Stimulated activated CD8-positive, alpha-beta memory T cell treated with anti-CD3 and anti-CD28 coated beads, Interleukin-7, amount 100 ng/mL, for 24 hours (primary cell): ENCODE measurements at places on chromosomes 7 and 10.

GRCh38 chr10:47165711-47166404 lies 134.1 kb upstream of the GDF10 start:
- DNase-seq = no peak

GRCh38 chr7:136911344-136911743 lies 42.9 kb downstream of the CHRM2 start:
- DNase-seq = no peak

- no peak for DNase-seq
Observed at GRCh38 chr7:30585675-30586074, 9.0 kb upstream of the GARS1 start.

DNA sequence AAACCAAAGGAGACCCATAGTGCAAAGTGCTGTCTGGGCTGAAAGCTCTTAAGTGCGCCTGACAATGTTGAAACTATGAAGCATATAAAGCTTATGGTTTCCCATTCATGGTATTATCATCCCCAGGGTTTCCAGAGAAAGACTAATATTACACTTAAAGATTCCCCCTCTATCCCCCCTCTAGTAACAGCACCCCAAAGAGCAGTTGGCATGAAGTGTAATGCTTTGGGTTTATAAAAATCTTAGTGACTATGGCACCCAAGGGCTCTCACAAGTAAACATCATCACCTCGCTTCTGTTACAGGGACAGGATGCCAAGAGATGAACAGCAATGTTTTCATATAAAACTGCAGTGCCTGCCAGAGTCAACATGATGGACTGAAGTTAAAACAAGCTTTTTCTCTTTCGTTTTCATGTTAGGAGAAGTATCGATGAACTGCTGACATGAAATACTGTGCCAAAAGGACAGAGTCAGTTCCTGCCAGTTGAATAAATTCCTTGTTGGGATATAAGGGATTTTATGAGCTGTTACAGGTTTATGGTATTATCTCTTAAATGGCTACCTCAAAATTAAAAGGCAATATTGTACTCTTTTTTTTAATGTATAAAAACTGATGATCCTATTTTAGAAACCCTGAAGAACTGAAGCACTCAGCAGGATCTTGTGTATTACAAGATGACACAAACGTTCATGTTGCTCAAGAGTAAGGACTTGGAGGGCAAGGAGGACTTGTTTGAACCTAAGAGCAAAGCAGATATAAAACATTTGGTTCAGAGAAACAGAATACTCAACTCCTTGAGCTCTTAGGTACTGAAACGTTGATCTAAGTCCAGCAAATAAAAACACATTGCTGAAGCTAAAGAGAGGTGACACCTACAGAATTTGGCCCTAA lies 203.7 kb upstream of the IMMP2L start:
- no peak for DNase-seq

DNA sequence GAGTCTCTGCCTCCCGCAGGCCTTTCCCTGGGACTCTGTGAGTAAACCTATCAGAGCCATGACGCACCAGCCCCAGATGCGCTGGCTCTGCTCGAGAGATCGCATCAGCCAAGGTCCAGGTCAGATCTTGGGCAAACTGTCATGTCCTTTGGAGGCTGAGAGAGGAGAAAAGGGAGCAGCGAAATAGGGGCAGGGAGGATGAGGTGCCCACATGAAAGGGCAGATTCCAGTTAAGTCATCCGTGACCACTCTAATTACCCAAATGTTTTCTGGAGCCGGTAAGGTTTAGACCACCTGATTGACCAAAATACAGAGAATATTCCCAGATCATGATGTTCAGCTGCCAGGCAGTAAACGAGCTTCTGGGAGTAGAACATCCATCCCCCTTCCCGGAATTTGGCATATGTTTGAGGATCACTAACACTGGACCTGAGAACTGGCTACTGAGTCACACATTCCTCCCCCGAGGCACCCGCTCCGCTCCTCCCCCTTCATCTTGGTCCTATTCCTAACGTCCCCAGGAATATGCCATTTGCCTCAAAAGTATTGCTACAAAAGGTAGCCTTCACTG lies 88.0 kb downstream of the FGFR2 start:
- DNase-seq = no peak

DNA sequence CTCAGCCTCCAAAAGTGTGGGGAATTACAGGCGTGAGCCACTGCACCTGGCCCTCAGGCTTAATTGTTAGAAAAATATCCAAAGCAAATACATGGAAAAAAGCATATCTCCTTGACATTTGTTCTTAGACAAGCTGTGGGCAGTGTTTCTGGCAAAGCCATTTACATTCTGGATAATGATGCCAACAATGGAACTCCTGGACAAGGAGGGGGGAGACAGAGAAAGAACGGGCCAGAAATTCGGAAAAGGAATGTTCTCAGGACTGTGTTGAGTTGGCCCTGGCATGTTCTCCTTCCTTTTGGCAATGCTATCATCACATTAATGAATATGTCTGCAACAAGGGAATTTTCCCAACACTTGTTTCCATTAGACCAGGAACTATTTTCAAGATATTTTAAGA lies 88.7 kb downstream of the UBE2H start:
- no peak for DNase-seq

GRCh38 chr7:50857804-50858489 lies 75.3 kb upstream of the GRB10 start:
- no peak for DNase-seq

- no peak for DNase-seq
Observed at GRCh38 chr10:86310702-86311101, 55.9 kb downstream of the GRID1 start.

DNA sequence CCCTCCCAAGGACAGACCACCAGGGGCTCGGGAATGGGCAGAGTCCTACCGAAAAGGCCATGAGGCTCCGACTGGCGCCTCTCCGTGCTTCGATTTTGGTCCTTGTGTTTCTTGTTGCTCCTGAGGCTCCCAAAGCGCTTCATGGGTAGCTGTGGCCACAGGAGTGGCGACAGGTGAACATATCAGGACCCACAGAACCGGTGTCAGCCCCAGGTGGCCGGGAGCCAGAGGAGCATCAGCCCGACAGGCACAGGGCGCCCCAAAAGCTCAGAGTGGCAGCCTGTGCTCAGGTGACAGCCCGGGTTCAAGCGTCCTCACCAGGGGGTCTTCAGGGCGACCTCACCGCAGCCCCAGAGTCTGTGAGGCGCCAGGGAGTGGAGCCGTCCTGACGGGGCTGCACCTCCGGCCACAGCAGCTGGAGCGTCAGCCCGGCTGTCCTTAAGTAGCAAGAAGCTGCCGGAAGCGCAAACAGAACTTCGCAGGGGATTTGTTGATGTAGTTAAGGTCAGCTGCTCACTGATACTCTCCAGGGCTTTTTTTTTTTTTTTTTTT lies 141.0 kb downstream of the PRKAG2 start:
- no peak for DNase-seq

DNA sequence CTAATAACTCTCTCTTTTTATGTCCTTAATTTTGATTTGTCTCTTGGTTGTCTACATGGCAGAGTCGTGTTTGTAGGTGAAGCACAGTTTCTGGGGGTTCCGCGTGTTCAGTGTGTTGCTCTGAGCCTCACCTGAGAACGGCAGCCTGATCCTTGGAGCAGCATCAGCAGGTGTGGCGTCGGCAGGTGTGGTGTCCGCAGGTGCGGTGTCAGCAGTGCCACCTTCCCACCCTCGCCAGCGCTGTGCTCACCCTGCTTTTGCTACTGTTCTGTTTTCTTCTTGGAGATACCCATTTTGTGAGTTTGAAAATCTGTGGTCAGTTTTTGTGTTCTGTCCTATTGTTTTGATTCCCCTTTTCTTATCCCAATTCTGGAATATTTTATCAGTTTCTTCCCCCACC lies 406.6 kb downstream of the GLRX3 start:
- no peak for DNase-seq

GRCh38 chr10:113753020-113753692 lies 1.7 kb downstream of the PLEKHS1 start:
- no peak for DNase-seq

DNA sequence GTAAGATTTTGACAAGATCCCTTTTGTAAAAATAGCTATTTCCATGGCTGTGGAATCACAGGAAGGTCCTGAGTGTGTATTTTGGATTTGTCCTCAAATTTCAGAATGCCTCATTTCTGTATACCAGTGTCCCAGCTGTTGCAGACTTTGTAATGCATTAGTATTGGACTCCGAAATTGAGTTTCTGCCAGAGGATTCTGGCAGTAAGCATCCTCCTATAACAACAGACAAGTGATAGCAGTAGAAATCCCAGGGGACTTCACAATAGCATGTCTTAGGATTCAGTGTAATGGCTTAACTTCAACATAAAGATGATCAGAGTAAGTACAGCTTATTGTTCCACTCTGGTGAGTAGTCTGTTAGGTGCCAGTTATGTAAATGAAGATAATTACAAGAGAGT lies 104.6 kb downstream of the FOXP2 start:
- no peak for DNase-seq

GRCh38 chr7:139582671-139583155 lies 59.2 kb downstream of the CLEC2L start:
- no peak for DNase-seq
